Kidney epithelial cell (primary cell): ENCODE measurements at places on chromosomes 1 and 21.

DNA sequence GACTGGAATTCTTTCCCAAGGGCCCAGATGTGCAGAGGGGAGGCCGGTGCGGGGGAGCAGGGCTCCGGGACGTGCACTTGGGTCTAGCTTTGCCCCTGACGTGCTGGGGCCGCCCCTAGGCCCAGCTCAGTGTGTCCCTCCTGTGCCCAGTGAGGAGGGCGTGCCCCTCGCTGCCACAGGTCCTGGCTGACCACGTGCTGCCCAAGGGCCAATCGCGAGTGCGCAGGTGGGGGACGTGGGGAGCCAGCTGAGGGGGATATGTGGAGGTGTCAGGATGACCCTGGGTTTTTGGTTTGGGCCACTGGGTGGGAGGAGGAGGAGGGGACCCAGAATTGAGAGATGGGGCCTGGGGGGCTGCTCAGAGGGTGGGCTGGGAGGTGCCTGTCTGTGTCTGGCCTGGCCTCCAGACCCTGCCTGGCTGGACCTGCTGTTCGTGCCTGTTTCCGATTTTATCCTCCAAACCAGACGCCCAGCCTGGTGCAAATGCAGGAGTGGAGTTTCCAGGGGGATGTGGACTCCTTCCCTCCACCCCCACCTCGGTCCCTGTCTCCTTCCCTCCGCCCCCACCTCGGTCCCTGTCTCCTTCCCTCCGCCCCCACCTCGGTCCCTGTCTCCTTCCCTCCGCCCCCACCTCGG, 6.1 kb upstream of the RNF223 start:
- no peak for DNase-seq

- DNase-seq, result no peak
Observed at GRCh38 chr1:53365437-53366063, 37.7 kb upstream of the LRP8 start.

DNA sequence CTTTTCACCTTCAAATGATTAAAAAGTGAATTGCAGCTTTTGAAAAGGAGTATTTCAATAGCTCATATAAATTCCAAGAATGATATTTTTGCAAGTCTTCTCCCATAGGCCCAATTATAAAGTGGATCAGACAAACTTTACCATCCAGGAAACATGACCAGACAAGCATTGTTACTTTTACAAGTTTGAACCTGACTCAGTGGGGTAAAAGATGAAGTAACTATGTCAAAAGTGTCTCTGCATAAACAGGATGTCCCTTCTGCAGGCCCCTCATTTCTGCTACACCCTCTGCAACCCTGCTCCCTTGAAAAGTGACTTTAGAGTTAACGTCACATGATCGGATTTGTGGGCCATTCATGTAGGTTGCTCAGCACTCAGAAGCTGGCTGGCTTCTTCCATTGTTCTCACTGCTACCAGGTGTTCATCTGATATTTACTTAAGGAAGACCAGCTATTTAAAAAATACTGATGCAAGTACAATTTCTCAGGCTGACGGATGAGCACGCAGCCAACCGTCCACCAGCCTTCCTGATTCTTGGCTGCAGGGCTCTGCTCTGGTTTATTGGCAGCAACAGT, 32.3 kb downstream of the URB1 start:
- no peak for DNase-seq

DNA sequence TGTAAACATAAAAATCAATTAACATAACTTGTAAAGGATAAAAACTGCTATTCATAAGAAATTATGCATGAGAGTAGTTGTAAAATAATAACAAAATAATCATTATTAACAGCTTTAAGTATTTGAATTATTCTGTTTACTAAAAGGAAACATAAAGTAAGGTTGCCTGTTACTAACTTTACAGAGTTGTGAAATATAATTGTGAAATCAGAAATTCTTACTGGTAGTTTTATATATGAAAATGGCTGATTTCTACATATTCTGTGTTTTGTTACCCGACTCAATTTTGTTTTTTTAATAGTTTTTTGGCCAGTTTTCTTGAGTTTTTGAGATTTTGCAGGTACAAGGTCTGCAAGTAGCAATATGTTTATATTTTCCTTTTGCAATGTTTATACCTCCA, 27.8 kb downstream of the FNBP1L start:
- no peak for DNase-seq

GRCh38 chr1:180928331-180929230, 15.9 kb downstream of the KIAA1614 start:
- no peak for DNase-seq
